Stimulated activated CD8-positive, alpha-beta memory T cell treated with anti-CD3 and anti-CD28 coated beads, Interleukin-4, amount 100 ng/mL, for 1 hour (primary cell): ENCODE measurements at places on chromosomes 2 and 18.

- DNase-seq, result no peak
Observed at GRCh38 chr2:57878171-57878865, 168.3 kb upstream of the VRK2 start.

DNA sequence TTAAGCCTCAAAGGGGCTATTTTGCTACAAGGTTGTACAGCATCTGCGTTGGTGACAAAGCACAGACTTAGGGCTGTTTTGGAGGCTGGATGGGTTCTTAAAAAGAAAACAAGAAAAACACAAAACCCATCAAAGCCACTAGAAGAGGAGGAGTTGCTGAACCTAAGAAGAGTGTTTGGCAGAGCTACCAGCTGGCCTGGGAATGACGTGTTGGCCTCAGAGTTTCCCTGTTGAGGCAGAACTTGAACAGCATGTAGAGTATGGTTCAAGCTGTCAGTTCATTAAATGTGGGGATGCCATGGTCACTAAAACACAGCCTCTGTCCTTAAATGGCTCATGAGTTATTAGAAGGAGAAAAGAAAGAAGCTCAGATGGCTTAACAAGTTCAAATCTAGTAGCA, 162.5 kb downstream of the TTC32 start:
- no peak for DNase-seq

DNA sequence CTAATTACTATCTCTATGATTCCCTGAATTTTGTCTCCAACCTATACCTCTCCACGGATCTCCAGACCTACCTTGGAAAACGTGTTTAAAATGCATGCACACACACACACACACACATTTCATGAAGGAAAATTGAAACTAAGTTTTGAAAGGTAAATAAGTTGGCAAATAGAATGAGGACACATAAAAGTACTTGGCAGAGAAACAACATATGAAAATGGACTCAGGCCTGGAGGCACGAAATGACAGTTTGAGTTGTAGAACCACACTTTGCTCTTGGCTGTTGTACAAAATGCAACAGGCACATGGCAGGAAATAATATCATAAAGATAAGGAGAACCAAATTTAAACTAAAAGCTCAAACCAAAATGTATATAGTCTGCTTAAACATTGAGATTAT, 868.1 kb upstream of the CNTNAP5 start:
- DNase-seq, result no peak

- no peak for DNase-seq
Observed at GRCh38 chr18:73549236-73549635, 598.4 kb downstream of the FBXO15 start.

GRCh38 chr18:56562479-56562878, 75.9 kb downstream of the TXNL1 start:
- DNase-seq, result no peak

DNA sequence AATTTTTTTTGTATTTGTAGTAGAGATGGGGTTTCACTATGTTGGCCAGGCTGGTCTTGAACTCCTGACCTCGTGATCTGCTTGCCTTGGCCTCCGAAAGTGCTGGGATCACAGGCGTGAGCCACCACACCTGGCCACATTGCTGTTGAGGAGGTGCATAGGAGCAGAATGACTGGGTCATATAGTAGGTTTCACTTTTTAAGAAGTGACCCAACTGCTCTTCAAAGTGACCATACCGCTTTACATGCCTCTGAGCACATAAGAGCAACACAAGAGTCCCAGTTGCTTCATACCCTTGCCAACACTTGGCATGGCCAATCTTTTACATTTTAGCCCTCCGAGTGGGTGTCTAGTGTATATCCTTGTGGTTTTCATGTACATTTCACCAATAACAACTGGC, 28.9 kb downstream of the RRM2 start:
- no peak for DNase-seq

DNA sequence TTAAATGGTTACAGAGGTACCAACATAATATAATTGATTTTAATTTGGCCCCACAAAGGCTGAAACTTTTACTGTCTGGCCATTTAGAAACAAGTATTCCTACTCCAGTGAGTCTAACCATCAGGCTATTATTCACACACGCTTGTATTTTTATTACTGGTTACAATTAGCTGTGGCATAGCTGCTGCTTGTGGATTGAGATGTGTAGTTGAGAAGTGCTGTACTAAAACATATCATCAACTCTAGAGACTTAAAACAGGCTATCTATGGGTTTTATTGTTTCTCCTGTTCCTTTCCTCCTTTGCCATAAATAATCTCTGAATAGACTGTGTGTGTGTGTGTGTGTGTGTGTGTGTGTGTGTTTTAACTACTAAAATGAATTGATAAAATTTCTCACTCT, 530.2 kb downstream of the CCDC85A start:
- no peak for DNase-seq

- DNase-seq, result no peak
Observed at GRCh38 chr18:3693410-3693809, 243.4 kb downstream of the TGIF1 start.

DNA sequence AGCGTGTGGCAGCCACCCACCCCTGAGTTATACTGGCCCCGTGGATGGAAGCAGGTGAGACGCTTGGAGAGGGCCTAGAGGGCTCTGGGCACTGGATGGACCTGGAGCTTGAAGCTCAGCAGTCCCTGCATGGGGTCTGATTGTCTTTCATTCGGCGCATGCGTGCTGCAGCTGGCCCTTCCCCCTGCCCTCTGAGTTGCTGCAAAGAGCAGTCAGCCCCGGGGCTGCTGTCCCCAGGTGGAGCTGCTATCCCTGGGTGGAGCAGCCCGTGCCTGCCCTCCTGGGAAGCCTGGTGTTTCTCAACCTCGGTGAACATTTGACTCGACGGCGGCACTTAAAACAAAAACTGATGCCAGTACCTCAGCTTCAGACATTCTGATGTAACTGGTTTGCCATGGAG, 29.6 kb downstream of the IGFBP5 start:
- no peak for DNase-seq

- DNase-seq, result no peak
Observed at GRCh38 chr2:20129331-20130159, 78.1 kb upstream of the LAPTM4A start.

DNA sequence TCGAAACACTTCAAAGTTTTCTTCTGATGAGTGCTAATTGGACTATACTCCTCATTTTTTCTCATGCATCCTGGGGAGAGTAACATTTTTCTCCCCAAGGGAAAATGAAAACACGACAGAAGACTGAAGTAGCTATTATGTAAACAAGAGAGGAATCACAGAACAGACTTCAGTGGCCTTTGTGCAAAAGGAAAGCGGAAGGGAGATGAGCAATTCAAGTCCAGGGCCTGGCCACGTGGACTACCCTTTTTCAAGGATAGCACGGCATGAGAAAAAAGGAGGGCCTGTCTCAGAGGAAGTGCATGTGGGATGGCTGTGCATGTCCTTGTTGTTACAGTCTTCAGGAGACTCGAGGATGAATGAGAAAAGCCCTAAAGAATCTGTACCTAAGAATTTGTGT, 43.8 kb upstream of the KCNE4 start:
- DNase-seq, result no peak

DNA sequence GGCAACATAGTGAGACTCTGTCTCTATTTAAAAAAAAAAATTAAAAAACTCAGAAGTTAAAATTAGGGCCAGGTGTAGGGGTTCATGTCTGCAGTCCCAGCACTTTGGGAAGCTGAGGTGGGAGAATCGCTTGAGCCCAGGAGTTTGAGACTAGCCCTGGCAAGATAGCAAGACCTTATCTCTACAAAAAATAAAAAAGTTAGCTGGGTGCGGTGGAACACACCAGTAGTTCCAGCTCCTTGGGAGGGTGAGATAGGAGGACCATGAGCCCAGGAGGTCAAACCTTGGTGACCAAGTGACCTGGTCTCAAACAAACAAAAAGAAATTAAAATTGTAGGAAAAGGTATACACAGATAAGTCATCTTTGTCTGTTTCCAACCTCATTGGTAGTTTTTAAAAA, 11.3 kb downstream of the TTLL4 start:
- DNase-seq, result no peak

- DNase-seq, result no peak
Observed at GRCh38 chr2:70501215-70501614, 52.4 kb downstream of the TGFA start.

- DNase-seq, result no peak
Observed at GRCh38 chr2:122251158-122251557, 495.7 kb downstream of the TSN start.

GRCh38 chr2:236642125-236642524, 72.5 kb downstream of the ACKR3 start:
- DNase-seq, result no peak

- no peak for DNase-seq
Observed at GRCh38 chr2:170155723-170156253, 22.2 kb upstream of the MYO3B start.

- no peak for DNase-seq
Observed at GRCh38 chr18:34114996-34115395, 109.7 kb downstream of the NOL4 start.

DNA sequence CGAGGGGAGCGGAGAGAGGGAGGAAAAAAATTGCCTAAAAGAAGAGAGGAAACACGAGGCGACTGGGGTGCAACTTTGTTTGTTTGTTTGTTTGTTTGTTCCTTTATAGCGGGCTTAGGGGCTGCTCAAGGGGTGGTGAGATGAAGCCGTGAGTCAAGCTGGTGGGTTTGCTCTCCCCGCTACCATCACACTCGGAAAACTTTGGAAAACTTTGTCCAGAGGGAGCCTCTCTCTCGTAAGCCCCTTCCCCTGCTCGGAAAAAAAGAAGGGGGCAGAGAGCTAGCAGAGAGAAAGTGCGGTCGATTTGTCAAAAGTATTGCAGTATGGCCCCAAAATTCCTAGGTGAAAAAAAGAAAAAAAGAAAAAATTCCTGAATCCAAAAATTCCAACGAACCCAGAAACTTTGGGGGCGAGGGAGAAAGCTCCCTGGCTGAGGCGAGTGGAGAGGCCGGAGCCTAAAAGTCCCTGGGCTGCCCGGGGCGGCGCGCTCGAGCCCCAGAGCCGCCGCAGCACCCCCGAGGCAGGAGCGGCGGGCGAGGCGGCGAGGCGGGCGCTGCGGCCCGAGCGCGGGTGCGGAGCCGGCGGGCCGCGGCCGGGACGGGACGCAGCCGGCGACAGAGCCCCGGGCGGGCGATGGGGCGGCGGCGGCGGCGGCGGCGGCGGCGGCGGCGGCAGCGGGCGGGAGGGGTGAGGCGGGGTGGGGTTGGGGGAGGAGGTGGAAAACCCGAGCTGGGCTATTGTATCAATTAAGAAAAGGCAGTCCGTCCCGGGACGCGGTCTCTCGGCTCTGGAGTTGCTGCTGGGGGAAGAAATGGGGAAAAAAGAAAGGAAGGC, 558 bp upstream of the CYP26B1 start:
- DNase-seq, result no peak

- no peak for DNase-seq
Observed at GRCh38 chr2:202378662-202379358, 2.7 kb downstream of the BMPR2 start.

DNA sequence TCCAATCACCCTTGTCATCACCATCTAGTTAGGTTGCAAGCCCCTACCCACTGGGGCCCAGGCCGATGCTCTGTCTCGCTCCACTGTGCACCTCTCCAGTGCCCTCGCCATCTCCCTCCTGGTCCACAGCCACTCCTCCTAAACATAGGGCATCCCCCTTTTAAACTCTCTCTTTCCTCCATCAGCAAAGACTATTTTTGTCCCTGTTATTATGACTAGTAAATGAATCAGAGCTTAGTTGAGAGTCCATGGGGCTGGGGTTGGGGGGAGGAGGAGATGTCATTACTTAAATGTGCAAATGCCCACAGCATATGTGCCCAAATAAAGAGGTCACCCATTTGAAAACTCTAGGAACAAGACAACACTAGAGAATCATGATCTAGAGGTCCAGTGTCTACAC, 167.4 kb downstream of the TRABD2A start:
- no peak for DNase-seq

- no peak for DNase-seq
Observed at GRCh38 chr2:55862246-55862645, 61.3 kb downstream of the EFEMP1 start.

DNA sequence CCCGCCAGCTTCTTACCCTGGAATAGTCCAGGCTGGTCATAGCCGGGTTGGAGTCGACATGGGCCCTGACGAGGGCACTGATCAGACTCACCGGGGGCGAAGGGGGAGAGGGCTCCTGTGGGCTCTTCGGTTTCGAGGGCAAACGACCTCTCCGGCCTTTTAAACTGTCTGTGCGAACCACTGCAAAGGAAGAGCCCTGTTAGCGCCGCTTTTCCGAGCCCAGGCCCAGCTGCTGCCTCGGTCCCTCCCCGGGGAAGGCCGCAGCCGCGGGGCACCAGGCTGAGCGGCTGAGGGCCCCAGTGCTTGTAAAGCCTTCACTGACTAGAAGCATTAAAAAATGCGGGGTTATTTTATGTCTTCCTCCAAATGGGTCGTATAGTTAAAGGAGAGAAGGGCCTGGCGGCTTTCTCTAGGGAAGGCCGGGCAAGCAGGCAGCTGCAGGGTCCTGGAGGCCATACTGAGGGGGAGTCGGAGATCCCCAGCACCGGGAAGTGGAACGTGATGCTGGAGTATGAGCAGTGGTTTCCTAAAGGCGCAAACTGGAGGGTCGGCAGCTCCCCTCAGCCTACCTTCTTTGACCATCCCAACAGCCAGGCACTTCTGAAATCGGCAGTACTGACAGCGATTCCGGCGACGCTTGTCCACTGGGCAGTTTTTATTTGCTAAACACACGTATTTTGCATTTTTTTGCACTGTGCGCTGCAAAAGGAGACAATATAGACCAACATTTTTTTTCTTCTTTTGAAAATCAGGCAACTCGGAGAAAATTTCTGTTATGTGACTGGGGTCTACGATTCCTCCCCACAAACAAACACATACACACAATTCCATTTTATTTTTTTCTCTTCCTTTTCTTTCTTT, 4.5 kb downstream of the NR4A2 start:
- DNase-seq, result no peak

DNA sequence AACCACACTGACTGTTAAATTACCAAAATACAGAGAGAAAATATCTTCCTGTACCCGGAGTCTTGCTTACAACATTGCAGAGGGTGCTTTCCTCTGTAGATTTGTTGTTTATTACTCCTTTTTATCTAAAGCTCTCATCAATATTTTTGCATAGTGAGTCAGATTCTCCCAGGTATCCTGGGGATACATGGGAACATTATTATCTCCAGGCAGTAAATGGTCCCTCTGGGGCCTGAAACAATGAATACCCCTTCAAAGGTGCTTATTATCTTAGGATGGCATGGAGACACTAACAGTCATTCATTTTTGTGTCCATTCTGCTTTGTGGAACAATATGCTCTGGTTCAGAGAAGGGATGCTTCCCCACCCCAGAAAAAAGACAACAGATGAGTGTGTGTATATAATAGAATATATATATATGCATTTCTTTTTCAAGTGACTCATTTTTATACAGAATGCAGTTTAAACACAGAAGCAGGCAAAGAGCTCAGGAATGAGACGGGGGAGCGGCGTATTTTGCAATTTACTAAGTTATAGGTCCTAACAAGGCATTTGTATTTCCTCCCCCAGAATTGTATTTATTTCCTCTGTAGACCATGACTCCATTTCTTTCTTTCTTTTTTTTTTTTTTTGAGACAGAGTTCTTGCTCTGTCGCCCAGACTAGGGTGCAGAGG, 424.8 kb upstream of the ZEB2 start:
- no peak for DNase-seq

DNA sequence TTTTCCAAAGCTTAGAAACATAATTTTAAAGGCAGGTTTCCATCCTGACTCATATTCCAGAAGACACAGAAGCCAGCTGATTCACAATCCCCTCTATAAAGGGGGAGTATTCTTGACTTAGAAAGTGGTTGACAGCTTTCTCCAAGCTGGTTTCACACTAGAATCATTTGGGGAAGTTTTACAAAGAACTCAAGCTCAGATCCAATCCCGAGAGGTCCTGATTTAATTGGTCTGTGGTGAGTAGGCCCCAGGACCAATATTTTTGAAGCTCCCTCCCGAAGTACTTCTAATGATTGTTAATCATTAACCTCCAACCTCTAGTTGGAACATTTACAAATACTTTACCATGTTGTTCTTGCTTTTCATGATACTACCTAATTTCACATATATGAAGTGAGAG, 184.1 kb downstream of the DLGAP1 start:
- DNase-seq, result no peak
